Psoas muscle (tissue), 8 donors: ENCODE measurements at places on chromosomes 2 and 18. TPM values are rescaled to one million over a fixed set of nuclear protein-coding genes. Genes with fewer than 3 reads are reported as not detected.

SPP2 gene
- not detected for polyA plus RNA-seq

DUSP2 gene
- 5.8 TPM for polyA plus RNA-seq

THUMPD2 gene
- polyA plus RNA-seq, result 7.5 TPM

UGT1A7 gene
- not detected for polyA plus RNA-seq

INPP5D gene
- 2.4 TPM for polyA plus RNA-seq

HOXD13 gene
- not detected for polyA plus RNA-seq

APCDD1 gene
- 6.3 TPM for polyA plus RNA-seq
